ENCODE measurements at places on chromosomes 16 and 17.

- H3K4me1 ChIP-seq, result no peaks in the 10 kb centered on the region
- peaks cover 82% of the 10 kb centered on the region for H3K36me3 ChIP-seq
Observed at GRCh38 chr17:18344021-18344420, 19.3 kb downstream of the SHMT1 start.

DNA sequence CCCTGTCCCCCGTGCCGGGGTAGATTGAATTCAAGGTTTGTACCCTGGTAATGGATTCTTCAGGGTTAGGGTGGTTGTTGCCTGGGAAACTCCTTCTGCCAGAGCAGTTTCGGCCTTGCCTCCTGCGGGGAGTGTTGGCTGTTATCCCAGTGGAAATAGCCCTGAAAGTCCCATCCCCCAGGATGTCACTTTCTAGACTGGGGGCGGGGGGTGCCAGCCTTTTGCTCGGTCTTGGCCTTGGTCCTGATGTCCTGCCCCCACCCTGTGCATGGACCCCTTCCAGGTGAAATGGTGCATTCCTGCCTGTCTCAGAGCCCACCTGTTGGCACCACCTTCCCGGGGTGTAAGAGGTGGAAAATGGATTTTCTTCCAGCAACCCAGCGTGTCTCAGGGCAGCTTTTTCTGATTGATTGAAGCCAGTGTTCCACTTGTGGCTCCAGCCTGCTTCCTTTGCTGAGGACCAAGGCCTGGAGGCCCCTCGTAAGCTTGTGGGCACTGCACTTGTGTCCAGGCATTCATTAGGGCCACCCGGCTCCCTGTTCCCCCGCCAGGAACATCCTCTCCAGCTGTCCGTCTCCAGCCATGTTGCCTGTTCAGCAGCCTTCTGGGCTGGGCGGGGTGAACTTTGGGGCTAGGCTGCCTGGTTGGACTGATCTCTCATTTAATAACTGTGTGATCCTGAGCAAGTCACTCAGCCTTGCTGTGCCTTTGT lies 25.6 kb downstream of the MGAT5B start:
- no peaks in the 10 kb centered on the region for H3K27me3 ChIP-seq
- H3K4me1 ChIP-seq, result no peaks in the 10 kb centered on the region
- no peak overlapping the region for H3K27ac ChIP-seq
- H3K4me3 ChIP-seq, result no peak overlapping the region

GRCh38 chr17:81427173-81428120 lies 32.2 kb downstream of the BAHCC1 start:
- no peaks in the 10 kb centered on the region for H3K36me3 ChIP-seq
- H3K27me3 ChIP-seq, result peaks cover 6% of the 10 kb centered on the region
- no peaks in the 10 kb centered on the region for H3K4me1 ChIP-seq
- no peak overlapping the region for H3K4me3 ChIP-seq
- no peak overlapping the region for H3K27ac ChIP-seq
- ATAC-seq, result no peak

DNA sequence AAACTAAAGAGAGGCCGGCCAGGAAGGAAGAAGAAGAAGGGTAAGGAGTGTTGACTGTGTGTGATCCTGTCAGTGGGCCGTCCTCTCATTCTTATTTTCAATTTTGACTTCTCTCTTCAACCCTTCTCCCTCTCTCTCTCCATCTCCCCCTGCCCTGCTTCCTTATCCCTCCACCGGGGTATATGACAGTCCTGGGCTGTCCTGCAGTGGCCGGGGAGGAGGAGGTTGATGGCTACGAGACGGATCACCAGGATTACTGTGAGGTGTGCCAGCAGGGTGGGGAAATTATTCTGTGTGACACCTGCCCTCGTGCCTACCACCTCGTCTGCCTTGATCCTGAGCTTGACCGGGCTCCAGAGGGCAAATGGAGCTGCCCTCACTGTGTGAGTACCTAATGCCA lies 5.6 kb downstream of the CHD3 start:
- H3K27me3 ChIP-seq, result no peaks in the 10 kb centered on the region
- H3K27ac ChIP-seq, result peak overlapping the region; percentile 39
- H3K4me1 ChIP-seq, result peaks cover 26% of the 10 kb centered on the region
- no peaks in the 10 kb centered on the region for H3K36me3 ChIP-seq

- H3K4me3 ChIP-seq, result no peak overlapping the region
- H3K27ac ChIP-seq, result no peak overlapping the region
- no peak for ATAC-seq
- H3K4me1 ChIP-seq, result no peaks in the 10 kb centered on the region
Observed at GRCh38 chr16:88144028-88144511, 192.8 kb downstream of the BANP start.

Data from activated T-helper 17 cell treated with anti-CD3 and anti-CD28 coated beads, Interleukin-2, amount 50 U/mL, for 72 hours (primary cell).